ENCODE measurements at places on chromosomes 6 and 20.

GRCh38 chr20:35947489-35947888 lies 6.8 kb downstream of the SCAND1 start:
- no peak for DNase-seq

- no peak for DNase-seq
Measured at GRCh38 chr20:10777710-10778109, 103.9 kb upstream of the JAG1 start.

GRCh38 chr6:21478411-21478810 lies 115.1 kb upstream of the SOX4 start:
- no peak for DNase-seq

GRCh38 chr6:83308833-83309232 lies 115.7 kb downstream of the RWDD2A start:
- DNase-seq, result no peak

DNA sequence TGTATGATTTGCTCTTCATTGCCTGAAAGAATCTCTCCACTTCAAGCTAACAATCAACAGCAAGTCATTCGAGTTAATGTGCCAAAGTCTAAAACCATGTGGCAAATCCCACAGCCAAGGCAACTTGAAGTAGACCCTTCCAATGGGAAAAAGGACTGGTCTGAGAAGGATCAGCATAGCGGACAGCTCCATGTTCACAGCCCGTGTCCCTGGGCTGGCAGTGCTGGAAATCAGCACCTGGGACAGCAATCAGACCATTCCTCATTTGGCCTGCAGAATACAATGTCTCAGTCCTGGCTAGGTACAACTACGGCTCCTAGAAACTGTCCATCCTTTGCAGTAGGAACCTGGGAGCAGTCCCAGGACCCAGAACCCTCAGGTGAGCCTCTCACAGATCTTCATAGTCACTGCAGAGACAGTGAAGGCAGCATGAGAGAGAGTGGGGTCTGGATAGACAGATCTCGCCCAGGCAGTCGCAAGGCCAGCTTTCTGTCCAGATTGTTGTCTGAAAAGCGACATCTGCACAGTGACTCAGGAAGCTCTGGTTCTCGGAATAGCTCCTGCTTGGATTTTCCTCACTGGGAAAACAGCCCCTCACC lies 1.1 kb downstream of the GJA10 start:
- peak; percentile 17 for DNase-seq

DNA sequence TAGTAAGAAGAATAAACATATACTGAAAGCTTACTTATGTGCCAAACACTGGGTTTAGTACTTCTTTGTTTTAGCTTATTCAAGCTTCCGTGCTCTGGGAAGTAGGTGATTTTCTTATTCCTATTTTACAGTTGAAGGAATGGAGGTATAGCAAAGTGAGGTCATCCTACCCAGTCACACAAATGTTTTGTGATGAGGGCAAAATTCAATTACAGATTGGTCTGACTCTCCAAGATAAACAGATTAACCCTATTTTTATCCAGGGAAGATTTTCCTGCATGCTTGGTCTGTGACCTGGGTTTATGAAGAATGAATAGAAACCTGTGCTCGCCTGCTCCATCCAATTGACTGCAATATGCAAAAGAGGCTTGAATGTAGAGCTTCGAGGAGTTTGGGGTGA lies 310.0 kb downstream of the ZNF217 start:
- DNase-seq, result no peak

DNA sequence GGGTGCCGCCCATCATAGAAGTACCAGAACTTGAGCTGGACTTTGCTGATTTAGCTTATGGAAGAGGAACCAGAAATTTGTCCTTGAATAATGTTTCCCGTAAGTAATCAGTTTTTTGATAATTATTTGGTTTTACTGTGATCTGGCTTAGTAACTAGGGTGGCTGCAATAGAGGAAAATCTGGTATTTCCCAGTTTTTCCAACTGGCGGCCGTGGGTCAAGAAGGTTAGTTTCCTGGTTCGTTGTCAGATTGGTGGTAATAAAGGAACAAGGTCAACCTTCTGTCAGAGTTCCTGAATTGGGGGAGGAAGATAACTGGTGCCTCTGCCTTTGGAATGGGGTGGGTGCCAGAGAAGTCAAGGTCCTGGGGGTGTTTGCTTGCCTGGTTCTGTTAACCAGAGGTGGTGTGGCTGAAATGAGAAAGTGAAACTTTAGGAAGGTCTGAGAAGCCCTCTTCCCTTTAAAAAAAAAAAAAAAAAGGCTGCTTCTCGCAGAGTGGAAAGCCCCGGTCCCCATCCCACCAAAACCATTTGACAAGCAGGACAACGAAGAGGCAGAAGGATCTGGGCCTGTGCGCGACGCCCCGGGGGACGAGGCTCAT lies at the start of gene CALHM6:
TSS of gene CALHM6 (plus strand) at position 45 of the 601 bp plus-strand sequence. CDS start at position 600, 555 bp downstream.
- DNase-seq, result no peak

- DNase-seq, result no peak
Measured at GRCh38 chr6:158290659-158291058, 21.6 kb upstream of the TULP4 start.

DNA sequence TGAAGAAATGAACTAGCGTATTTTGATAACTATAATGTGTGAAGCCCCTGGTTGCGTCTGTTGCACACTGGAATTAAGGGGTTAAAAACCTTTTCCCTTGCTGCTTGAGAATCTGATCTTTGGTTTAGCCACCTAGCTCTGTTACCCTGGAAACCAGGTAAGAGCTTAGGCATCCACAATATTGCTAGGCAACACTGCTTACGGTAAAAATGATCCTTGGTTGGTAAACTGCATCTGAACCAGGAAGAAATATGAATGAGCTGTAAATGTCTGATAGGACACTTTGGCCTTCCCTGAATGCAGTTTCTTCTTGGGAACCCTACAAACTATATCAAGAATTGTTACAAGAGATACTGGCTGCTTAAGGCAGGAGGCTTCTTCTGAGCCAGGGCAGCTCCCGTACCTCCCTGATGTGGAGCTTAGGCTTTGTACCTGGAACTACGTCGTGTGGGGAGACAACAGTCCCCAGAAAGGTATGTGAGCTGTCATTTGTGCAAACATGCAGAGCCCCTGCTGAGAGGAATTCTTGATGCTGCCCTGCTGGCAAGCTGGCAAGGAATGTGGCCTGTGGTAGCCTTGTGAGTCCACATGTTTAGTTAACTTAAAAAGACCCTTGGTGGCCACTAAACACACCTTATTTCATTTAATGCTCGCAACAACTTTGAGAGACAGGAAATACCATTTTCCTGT lies 18.4 kb downstream of the UBE3D start:
- DNase-seq, result no peak

DNA sequence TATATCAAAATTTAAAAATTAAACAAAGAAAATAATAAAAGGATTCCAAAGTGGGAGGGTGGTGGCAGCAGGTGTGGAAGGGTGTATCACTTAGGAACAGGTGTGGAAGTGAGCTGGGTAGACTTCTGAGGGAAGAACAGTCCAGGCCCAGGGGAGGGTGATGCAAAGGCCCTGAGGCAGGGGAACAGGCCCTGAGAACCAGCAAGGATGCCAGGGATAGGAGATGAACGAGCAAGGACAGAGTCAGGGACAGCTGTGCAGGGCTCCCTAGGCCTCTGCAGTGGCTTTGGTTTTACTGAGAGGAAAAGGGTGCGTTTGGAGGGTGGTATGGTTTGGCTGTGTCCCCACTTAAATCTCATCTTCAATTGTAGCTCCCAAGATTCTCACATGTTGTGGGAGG lies 9.4 kb upstream of the RAET1E start:
- DNase-seq, result no peak

DNA sequence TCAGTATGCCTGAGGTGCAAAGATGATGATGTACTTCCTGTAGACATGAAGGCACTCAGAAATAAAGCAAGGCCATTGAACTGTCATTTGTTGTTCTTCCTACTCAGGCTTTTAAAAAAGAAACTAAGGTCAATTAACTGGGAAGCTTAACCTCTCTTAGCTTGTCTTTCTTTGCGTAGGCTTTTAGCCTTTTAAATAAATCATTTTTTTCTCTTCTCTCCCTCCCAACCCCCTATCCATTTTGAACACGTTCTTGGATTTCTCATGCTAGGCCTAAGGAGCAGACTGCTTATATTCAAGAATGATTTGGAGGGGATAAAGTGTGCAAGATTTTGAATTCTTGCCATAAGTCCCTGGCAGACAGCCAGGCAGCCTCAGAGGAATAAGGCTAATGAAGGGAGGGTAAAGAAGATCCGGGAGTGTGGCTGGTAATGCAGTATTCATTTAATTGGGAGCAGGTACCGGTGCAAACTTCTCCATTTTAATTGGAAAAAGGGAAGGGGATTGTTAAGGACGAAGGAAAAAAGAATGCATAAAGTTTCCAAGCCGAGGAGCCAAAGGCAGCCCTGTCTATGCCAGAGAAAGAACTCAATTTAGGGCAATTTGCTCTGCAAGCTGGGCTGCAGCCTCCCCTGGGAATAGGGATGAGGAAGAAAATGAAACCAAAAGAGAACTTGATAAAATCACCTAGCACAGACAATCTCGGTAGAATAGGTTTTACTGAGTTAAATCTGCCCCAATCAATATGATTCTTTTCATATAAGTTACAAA lies 343.8 kb upstream of the MMS22L start:
- no peak for DNase-seq

DNA sequence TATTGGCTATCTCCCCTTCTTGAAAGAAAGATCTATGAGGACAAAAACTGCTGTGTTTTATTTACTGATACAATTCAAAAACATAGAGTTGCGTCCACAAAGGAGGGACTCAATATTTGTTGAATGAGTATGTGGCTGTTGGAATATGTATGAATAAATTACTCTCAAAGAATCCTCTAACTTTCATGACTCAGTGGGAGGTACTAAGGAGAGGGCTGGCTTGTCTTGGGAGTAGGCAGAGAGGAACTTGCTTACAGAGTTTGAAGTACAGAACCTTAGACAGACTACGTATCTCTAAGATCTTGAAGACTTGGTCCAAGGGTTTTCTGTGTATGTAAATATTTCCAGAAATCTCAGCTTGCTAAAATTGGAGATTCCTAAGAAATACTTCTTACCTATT lies 504.0 kb upstream of the PTCHD4 start:
- DNase-seq, result no peak
